ENCODE measurements at places on chromosomes 12 and 14. TPM values are rescaled to one million over a fixed set of nuclear protein-coding genes. Genes with fewer than 3 reads are reported as not detected.

SCN8A gene
- total RNA-seq: 0.29 TPM

ITGA7 gene
- total RNA-seq: 2.3 TPM

DHRS7 gene
- 14.5 TPM for total RNA-seq

AQP2 gene
- not detected for total RNA-seq

RNF212B gene
- not detected for total RNA-seq

HVCN1 gene
- 1.4 TPM for total RNA-seq

PPP1R3E gene
- total RNA-seq: 7.3 TPM

RHEBL1 gene
- 8.8 TPM for total RNA-seq

DHRS2 gene
- total RNA-seq: 62.9 TPM

RNASE7 gene
- not detected for total RNA-seq

TMEM63C gene
- total RNA-seq: not detected

CLEC4D gene
- not detected for total RNA-seq

CLEC2B gene
- total RNA-seq: 1.8 TPM

DENR gene
- 59.4 TPM for total RNA-seq

All from K562 (cell line).